CD4-positive, alpha-beta memory T cell (primary cell): ENCODE measurements at places on chromosomes 2 and 18.

- DNase-seq, result no peak
Measured at GRCh38 chr18:64099244-64099643, 49.6 kb downstream of the LINC00305 start.

DNA sequence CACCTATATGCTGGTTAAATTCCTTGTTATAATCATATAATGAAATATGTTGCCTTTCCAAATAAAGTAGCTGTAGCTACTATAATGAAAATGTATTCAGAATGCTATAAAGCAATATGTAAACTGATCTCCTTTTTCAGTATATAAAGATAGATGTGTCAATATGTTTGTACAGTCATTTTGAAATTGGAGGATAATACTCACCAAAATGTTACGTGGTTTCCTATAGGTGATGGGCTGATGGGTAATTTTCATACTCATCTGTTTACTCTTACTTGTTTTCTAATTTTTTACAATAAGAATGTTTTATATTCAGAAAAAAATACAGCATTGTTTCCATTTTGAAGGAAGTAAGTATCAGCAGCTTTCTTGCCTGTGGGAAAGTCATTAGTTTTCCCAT lies 70.2 kb downstream of the PRKRA start:
- DNase-seq, result no peak

GRCh38 chr2:152493945-152494528 lies 159.1 kb downstream of the FMNL2 start:
- DNase-seq, result no peak

- peak; percentile 49 for DNase-seq
Measured at GRCh38 chr2:72993147-72993932, 76.0 kb downstream of the EMX1 start.

- no peak for DNase-seq
Measured at GRCh38 chr2:136255127-136255526, 137.2 kb upstream of the CXCR4 start.
